ENCODE measurements at places on chromosomes 5 and 9.

GRCh38 chr9:37042421-37042820 lies 8.4 kb upstream of the PAX5 start:
- DNase-seq: no peak

DNA sequence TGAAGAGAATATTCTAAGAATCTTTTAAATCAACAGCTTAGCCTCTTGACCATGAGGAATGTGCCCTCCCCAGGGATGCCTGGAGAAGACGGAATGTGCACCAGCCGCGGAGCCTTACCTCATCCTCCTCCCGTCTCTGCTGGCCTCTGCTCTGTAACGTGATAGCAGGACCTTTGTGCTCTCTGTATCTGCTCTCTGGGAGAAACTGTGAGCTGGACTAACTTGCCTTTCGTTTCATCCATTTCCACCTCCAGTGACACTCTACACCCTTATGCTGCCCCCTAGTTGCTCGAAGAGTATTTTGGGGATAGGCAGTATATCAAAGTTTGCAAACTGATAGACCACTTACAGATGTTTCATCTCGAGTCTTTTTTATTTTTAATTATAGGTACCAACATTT lies 141.4 kb downstream of the NPR3 start:
- DNase-seq: peak; percentile 61

- DNase-seq: no peak
Measured at GRCh38 chr9:93092251-93092991, 3.6 kb upstream of the CARD19 start.

GRCh38 chr5:90308787-90309585 lies 100.6 kb downstream of the CETN3 start:
- DNase-seq: no peak

GRCh38 chr5:132951897-132952296 lies 11.5 kb downstream of the AFF4 start:
- DNase-seq: no peak

GRCh38 chr5:131998431-131999040 lies 12.9 kb downstream of the ACSL6 start:
- DNase-seq: no peak

DNA sequence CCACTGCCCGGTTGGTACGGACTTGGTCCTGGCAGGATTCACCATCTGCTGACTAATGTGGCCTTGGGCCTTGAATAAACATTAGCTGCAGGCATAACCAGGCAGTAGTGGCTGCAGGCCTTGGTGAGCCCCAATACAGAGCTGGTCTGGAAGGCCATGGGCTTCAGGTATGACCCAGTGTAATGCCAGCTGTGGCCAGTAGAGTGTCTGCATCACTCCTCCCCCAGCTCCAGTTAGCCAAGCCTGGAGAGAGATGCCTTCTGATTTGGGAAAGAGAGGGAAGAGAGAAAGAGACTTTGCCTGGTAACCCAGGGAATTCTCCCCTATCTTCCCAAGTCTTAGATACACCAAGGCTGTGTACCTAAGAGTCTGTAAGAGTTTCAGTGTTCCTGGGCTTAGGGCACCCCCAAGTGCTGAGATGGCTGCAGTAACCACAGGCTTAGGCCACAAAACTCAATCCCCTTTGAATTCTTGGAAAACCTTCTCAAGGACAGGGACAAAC lies 5.6 kb upstream of the C5 start:
- DNase-seq: peak; percentile 71

DNA sequence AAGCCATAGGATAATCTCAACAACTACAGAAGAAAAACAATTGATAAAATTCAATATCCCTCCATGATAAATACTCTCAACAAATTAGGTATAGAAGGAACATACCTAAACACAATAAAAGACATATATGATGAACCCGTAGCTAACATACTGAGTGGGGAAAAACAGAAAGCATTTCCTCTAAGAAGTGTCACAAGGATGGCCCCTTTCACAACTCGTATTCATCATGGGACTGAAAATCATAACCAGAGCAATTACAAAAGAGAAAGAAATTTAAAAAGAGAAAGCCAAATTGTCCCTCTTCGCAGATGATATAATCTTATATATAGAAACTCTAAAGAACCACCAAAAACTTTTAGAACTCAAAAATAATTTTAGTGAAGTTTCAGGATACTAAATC lies 146.3 kb upstream of the RGMB start:
- no peak for DNase-seq

DNA sequence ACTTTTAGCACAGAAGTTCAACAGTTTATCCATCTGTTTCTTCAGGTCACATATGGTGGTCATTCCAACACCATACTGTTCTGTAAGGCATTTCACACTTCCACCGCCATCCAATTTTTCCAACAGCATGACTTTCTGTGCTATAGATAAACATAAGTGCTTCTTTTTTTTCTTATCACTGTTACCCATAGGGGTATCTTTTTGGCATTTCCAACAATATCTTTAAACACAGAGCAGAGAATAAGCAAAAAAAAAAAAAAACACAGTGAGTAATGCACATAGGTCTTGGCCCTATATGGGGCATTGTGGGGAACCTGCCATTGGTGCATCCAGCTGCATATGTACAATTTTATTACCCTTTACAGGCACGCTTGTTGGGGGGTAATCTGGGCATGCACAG lies 12.2 kb upstream of the ZNF367 start:
- DNase-seq: no peak

DNA sequence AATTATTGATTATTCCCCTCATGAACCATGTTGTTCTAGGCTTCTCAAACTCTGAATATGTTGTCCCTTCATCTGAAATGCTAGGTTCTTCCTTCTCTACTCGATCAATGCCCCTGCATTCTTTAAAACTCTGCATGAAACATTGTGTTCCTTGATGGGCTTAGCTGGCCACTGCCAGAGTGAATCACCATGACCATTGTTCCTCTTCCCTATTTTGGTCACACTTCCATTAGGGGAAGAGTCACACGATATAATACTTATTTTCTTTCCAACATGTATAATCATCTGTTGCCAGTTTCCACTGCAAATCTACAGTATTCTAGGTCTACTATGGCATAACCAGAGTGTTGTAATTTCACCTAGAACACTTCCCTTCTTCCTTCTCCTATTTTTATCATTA lies 247.9 kb downstream of the TRPM3 start:
- no peak for DNase-seq

- DNase-seq: no peak
Measured at GRCh38 chr9:110408598-110408997, 70.9 kb upstream of the TXNDC8 start.

DNA sequence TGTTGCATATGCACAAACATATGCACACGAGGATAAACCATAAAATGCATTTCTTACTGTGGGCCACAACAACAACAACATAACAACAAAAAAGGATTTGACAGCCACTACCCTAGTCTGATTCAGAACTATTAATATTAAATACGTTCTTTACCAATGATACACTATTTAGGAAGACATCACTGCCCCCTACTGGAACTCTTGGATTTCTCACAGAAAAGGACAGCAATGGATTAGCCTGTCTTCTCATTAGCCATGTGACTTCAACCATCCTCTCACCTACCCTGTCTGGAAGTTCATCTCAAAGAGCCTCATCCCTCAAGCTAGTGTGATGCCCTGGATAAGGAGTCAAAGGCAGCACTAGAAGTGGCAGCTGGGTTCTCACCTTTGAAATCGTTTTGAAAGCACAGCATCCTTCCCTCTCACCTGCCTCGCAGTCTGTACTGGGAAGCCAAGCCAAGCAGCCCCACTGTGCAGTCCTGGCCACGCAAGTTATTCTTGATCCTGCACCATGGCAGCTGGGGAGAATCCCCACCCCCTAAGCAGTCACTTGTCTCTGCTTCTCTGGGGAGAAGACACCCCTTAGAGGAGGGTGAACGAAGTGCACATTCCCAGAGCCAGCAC lies 64.6 kb downstream of the SH3TC2 start:
- peak; percentile 41 for DNase-seq

GRCh38 chr5:154850255-154851062 lies at the start of gene FAXDC2:
Gene FAXDC2, minus strand, starts transcription at chr5:154850603. Its CDS starts 12,425 bp downstream, at chr5:154838178.
- DNase-seq: peak; percentile 88

- no peak for DNase-seq
Measured at GRCh38 chr5:8727396-8727795, 818.5 kb downstream of the SEMA5A start.

GRCh38 chr9:93479726-93480125 lies 26.3 kb upstream of the FAM120AOS start:
- DNase-seq: no peak

DNA sequence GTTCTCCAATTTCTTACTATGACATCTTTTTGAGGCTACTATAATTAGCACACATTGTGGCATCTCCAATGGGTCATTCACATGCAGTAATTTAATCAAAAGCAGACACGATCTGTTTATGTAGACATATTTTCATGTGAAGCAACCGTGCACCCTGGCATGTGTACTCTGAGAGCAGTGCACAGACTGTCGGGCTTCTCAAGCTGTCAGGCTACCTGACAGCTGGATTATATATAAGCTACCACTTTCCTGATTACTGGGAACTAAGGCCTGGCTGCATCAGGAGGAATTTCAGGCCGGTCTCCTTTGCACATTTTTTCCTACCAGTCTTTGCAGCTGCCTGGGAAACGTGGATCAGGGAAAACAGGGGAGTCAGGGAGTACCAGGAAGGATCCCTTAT lies 197.5 kb downstream of the MAPKAP1 start:
- no peak for DNase-seq

DNA sequence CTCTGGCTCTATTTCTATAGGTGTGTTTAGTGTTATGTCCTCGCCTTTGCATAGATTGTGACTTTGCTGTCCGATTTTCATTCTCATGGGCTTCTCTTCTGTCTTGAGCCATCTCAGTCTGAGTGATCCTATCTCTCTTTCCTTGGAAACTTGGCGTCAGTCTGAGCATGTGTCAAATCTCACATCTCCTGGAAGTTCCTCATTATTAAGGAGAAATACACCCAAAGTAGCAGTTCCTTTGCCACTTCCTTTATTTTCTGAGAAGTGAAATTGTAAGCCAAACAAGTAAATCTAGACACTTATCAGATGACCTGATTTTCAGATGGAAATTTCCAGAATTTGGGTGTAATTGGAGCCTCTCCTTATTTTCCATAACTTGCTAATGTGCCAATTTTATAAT lies 126.9 kb upstream of the ANKH start:
- no peak for DNase-seq

DNA sequence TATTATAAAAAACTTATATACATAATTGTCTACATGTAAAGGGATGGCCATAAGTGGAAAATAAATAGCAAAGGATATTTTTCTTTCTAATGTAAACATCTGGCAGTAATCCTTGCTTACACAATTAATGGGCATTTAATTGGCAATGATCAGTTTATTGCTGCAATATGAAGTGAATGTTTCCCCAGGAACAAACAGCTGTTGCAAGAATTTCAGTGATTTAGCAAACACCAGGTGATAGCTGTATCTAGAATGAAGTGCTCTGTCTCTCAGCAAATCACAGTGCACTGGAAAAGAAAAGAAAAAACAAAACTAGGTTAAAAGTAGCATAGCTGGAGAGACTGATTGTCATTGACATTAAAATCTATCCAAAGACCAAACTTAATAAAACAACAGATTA lies 594.5 kb upstream of the ARRDC3 start:
- no peak for DNase-seq

GRCh38 chr5:96111080-96111756 lies 149.6 kb upstream of the ELL2 start:
- DNase-seq: no peak

GRCh38 chr9:111152614-111153406 lies 114.5 kb upstream of the LPAR1 start:
- no peak for DNase-seq

DNA sequence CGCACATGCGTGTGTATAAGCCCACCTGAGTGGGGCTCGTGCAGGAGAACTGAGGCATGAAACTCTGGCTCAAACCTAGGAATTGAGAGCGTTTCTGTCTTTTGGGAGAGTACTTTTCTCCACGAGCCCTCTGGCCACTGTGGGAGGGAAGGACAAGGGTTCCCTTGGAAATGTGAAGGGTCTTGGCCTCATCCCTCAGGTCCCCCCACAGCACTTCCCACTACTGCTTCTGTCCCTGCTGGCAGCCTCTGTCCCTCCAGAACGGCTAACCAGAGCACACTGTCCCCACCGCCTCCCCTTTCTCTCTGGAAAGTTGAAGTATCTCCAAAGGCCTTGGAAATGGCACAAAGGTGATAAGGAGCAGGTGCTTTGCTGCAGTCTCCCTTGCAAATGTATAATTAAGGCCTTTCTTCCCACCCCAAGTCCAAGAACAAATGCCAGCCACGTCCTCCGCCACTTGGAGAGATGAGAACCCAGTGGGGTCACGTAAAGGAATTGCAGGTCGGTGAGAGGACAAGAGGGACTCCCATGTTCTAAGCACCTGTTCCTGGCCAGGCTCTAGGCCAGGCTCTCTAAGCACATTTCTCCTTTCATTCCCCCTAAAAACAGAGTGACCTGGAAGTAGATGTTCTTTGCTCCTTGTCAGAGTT lies 107.9 kb upstream of the LMX1B start:
- no peak for DNase-seq

DNA sequence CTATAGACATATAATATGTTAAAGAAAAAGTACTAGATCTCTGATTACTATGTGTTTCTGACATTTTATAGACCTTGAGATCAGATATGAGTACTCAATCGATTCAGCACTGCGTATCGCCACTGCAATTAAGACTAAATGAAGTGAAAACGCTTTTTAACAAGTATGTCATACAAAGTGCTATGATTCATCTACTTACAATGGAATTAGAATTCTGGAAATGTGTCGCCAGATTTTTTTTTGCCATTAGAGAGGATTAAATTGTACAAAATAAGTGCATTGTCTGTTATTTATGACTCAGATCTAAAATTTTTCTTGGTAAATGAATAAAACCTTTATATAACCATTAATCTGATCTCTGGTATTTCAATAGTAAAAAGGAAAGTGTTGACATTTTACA lies 20.0 kb upstream of the AGGF1 start:
- DNase-seq: no peak

GRCh38 chr5:78345485-78345884 lies 14.9 kb upstream of the SCAMP1 start:
- no peak for DNase-seq

- DNase-seq: no peak
Measured at GRCh38 chr9:99663856-99664255, 157.8 kb upstream of the NR4A3 start.

All from iPS-NIHi11 (cell line).